ENCODE measurements at places on chromosomes 11 and 22. TPM values are rescaled to one million over a fixed set of nuclear protein-coding genes. Genes with fewer than 3 reads are reported as not detected.

The HPX gene
- 4.1 TPM for total RNA-seq

The OR8D4 gene
- total RNA-seq, result 0.24 TPM

The MISFA gene
- total RNA-seq, result 2.7 TPM

The CCDC83 gene
- not detected for total RNA-seq

The OR52A1 gene
- total RNA-seq, result not detected

The KRTAP5-11 gene
- total RNA-seq, result not detected
